ENCODE measurements at places on chromosomes 3 and 15.

DNA sequence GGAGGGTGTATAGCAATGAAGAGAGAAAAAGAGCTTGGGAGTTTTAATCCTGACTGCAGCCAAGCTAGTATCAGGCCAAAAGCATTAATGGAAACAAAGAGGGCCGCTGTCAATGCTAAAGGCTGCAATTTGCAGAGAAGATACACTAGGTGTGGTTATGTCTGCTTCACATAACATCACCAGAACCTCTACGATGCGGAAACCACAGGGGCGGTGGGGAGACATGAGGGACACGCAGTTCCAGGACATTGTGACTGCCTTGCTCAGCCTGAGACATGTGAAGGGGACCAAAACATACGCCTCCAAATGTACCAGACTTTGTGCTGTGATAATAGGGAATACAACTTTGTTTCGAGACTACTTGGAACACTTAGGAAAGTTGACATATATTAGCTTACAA, 88.4 kb downstream of the APBA2 start:
- DNase-seq = no peak

GRCh38 chr15:71752604-71753289, 57.6 kb upstream of the NR2E3 start:
- DNase-seq = no peak

GRCh38 chr15:33007303-33007855, 187.1 kb downstream of the FMN1 start:
- DNase-seq = no peak

DNA sequence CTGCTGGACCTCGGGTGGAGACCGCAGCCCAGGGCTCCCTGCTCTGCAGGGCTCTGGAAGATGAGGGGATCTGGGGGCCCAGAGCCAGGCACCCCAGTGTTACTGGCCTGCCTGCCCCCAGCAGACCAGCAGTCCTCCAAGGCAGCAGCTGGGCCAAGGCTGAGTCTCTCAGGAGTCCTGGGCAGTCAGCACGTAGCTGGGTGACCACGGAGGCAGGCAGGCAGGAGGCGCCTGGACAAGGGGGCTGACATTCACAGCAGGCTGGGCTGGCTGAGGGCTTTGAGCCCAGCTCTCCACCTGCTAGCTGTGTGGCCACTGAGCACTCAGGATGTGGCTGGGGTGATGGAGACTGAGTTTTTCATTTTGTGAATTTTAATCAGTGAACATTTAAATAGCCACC, 67.9 kb downstream of the IQSEC1 start:
- DNase-seq = no peak

GRCh38 chr3:9666704-9667445, 17.6 kb downstream of the MTMR14 start:
- DNase-seq = no peak

GRCh38 chr3:72042397-72043203, 257.7 kb upstream of the PROK2 start:
- no peak for DNase-seq

DNA sequence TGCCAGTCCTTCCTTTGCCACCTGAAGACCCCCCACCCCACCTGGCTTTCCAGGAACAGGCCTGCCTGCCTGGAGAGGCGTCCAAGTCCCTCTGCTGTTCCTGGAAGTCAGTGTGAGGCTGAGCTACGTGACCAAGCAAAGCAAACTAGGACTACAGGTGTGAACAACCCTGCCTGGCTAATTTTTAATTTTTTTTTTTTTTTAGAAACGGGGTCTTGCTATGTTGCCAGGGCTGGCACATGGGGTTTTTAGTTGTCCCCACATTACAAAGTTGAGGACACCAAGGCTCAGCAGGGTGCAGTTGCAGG, 17.4 kb downstream of the HEMK1 start:
- DNase-seq = no peak

DNA sequence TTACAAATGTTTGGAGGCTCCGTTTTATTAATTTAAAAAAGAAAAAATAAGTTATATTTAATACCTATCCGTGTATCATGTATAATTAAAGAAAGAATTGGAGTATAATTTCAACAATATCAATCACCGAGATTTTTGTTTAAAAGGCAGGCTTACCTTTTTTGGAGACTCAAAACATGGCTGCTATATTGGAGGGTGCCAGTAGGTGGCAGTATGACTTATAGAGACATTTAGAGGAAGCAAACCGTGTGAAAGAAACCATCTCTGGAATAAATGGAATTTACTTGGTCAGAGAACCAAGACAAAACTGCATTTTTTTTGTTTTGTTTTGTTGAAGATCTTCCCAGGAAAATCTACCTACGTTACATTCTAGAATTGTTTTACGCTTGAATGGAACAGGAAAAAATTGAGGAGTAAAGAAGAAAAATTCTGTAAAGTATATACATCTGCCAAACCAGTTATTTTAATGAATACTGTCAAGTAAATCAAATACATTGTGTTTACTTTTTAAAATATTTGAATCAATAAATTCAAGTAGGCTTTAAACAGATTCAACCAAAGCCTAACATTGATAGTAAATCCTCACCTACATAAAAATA, 802.6 kb upstream of the ALCAM start:
- no peak for DNase-seq

DNA sequence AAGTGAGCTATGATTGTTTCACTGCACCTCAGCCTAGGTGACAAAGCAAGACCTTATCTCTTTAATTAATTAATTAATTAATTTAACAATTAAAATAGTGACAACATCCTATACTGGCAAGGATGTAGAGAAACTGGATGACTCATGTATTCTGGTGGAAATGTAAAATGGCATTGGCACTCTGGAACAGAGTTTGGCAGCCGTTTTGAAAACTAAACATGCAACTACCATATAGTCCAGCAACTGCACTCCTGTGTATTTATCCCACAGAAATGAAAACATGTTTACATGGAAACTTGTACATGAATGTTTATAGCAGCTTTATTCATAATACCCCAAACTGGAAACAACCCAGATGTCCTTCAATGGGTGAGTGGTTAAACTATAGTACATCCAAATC, 56.6 kb downstream of the ANP32A start:
- DNase-seq = no peak

All from NCI-H345 (cell line).